ENCODE measurements at places on chromosomes 12 and 14. TPM values are rescaled to one million over a fixed set of nuclear protein-coding genes. Genes with fewer than 3 reads are reported as not detected.

The USP44 gene
- 0.39 TPM for total RNA-seq

GRCh38 chr12:79685068-79685467, 5.7 kb downstream of the PAWR start:
- DNase-seq, result no peak

The NRL gene
- total RNA-seq, result 1.2 TPM

- peak; percentile 46 for DNase-seq
Observed at GRCh38 chr14:101223127-101223526, 319.6 kb upstream of the RTL1 start.

DNA sequence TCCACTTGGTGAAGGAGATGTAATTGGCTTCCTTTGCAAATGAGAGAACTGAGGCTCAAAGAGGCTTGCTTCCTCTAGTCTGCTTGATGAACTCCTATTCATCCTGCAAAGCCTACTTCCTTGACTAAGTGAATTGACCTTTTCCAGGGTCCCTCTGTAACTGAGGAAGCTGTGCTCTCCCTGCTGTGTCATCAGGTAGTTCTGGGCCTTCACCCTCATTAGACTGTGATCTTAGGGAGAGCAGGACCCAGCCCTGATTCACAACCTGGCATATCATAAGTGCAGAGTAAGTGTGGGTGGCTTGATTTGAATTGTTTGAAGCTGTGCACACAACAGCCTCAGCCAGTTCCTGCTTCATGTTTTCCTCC, 16.3 kb downstream of the ASB2 start:
- no peak for DNase-seq

The CLEC9A gene
- total RNA-seq, result not detected

GRCh38 chr12:2408262-2408661, 355.5 kb downstream of the CACNA1C start:
- no peak for DNase-seq

GRCh38 chr14:54600717-54601109, 33.8 kb downstream of the SAMD4A start:
- no peak for DNase-seq

DNA sequence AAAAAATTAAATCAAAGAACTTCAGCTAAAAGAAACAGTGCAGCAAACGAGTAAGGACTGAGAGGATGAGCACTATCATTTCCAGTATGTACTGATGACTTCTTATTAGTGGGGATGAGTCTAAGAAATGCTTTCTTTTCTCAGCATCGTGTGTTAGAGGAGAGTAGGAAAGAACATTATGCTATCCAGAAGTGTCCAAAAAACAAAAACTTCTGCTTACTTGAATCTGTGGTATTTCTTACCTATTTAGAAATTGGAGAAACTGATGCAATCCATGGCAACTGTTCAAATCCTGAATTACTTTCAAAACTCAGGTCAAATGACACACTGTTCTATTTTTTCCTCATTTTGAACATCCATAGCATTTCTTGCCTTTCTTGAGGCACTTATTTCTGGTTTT, 23.7 kb downstream of the ABCD2 start:
- no peak for DNase-seq
